ENCODE measurements at places on chromosomes 7 and 10.

DNA sequence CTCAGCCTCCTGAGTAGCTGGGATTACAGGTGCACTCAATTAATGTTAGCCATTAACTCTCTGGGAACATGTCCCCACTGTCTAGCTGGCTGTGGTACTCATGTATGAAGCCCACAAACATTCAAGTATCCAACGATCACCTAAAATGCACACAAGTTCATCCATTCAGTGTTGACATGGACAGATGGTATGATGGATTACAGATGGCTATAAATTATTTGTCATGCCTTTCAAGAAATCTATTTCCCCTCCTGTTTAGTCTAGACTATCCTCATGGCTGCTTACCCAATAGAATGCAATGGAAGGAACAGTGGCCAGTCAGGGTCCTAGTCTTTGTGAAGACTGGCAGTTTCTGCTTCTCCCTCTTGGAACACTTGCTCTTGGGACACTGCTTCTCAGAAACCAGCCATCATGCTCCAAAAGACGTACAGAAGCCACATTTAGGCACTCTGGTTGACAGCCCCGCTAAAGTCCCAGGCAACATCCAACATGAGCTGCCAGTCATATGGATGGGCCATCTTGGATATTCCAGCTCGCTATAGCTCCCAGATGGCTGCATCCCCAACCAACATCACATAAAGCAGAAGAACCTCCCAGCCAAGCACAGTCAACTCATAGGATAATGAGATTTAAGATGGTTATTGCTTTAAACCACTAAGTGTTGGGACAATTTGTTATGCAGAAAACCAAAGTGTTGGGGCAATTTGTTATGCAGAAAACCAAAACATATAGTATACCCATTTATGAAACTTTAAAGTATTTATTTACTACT lies 33.1 kb downstream of the MYL10 start:
- no peak for DNase-seq

- no peak for DNase-seq
Measured at GRCh38 chr10:21003240-21003822, 106.2 kb upstream of the NEBL start.

DNA sequence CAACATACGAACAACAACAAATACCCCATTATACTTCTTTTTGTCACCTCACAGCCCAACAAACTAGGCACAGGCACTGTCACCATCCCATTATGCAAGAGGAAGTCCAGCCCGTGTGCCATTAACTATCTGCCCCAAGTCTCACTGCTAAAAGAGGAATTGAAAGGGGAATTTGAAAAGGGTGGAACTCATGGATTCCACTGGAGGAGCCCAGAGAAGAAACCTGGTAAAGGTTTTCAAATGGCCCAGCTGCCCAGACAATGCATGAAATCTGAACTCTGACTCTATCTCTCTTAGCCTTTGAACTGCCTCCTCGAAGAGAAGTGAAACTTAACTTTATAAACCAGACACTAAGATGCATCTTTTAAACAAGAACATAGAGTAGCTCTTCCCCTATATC lies 130.0 kb downstream of the PLXNA4 start:
- DNase-seq: no peak

DNA sequence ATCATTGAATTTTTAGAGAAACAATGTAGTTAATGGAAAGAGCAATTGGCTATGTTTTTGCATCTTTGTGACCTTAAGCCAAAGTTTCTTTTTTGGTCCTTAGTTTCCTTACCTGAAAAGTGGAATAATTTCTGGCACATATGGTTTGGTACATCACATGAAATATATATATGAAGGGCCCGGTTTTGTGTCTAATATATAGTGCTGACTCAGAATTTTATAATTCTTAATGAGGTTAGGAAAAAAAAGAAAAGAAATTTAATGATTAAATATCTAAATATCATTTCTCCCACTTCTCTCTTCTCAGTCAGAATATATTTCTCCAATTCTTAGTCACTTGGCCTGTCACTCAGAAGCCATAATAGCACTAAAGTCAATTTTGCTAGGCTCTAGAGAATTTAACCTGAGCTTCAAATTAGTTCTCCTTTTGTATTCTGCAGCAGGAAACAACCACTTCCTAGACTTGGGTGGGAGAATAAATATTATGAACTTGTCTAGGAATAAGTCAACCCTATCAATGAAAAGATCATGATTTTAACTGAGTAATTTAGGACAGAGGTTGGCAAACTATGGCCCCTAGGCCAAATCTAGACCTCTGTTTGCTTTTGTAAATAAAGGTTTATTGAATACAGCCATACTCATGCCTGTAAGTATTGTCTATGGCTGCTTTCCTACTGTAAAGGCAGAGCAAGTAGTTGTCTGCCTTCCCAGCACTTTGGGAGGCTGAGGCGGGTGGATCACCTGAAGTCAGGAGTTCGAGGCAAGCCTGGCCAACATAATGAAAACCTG lies 34.6 kb downstream of the PPP1R9A start:
- DNase-seq: no peak

DNA sequence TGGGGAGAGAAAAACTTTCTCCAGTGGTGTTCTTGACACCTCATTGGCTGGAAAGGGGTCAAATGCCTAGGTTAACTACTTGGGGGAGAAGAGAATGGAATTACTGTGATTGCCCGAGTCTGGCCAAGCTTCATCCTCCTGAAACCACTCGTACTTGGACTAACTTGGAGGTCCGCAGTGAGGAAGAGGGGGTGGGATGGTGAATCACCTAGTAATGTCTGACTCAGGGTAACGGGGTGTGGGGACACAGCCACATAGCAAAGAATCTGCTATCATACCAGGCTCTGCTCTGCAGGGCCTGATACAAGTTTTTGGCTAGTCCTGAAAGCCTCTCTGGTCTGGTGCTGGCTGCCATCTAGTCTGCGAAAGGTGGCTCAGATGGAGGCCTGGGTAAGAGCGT lies 190.9 kb downstream of the RPS24 start:
- no peak for DNase-seq

Data from NCI-H1105 (cell line).